H9 (cell line): ENCODE measurements at places on chromosomes 7 and 10. TPM values are rescaled to one million over a fixed set of nuclear protein-coding genes. Genes with fewer than 3 reads are reported as not detected.

Gene OR13A1
- total RNA-seq, result 0.13 and 0.15 TPM in 2 replicates

GRCh38 chr7:129969881-129970446 is 17.2 kb upstream of the UBE2H start:
- H3K36me3 ChIP-seq, result no peaks in the 10 kb centered on the region
- H3K27ac ChIP-seq, result no peak overlapping the region
- H3K27me3 ChIP-seq, result no peaks in the 10 kb centered on the region
- H3K4me3 ChIP-seq, result no peak overlapping the region

Gene INSYN2A
- total RNA-seq, result 0.09 and 0.20 TPM in 2 replicates

Gene RAB18
- total RNA-seq, result 82.5 and 89.4 TPM in 2 replicates

DNA sequence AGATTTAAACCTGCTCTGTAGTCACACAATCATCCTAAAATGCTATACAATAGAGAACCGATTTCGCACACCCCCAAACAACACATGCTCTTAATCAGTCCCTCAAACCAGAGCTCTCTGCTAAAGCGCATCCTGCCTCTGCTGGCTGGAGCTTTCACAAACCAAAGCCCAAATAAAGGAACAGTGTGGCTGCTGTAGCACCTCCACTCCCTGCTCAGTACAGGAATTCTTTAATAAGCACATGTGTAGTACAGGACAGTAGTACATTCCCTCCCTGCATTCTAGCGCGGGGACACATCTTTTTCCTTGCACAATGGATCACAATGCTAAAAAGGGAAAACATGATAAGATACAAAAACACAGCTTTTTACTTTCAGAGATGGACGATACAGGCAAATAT is 684.6 kb downstream of the MAGI2 start:
- H3K27me3 ChIP-seq, result no peaks in the 10 kb centered on the region
- 0 out of 2 replicates have a peak, but pooled peaks cover 2% of the 10 kb centered on the region for H3K4me1 ChIP-seq
- H3K36me3 ChIP-seq, result no peaks in the 10 kb centered on the region
- H3K4me3 ChIP-seq, result no peak overlapping the region
- DNase-seq, result no peak

Gene PPRC1
- total RNA-seq, result 111 and 121 TPM in 2 replicates

- no peaks in the 10 kb centered on the region for H3K27me3 ChIP-seq
- peaks cover 6% of the 10 kb centered on the region for H3K4me1 ChIP-seq
- no peaks in the 10 kb centered on the region for H3K36me3 ChIP-seq
- H3K27ac ChIP-seq, result no peak overlapping the region
Measured at GRCh38 chr7:88344271-88344670, 37.6 kb upstream of the STEAP4 start.

DNA sequence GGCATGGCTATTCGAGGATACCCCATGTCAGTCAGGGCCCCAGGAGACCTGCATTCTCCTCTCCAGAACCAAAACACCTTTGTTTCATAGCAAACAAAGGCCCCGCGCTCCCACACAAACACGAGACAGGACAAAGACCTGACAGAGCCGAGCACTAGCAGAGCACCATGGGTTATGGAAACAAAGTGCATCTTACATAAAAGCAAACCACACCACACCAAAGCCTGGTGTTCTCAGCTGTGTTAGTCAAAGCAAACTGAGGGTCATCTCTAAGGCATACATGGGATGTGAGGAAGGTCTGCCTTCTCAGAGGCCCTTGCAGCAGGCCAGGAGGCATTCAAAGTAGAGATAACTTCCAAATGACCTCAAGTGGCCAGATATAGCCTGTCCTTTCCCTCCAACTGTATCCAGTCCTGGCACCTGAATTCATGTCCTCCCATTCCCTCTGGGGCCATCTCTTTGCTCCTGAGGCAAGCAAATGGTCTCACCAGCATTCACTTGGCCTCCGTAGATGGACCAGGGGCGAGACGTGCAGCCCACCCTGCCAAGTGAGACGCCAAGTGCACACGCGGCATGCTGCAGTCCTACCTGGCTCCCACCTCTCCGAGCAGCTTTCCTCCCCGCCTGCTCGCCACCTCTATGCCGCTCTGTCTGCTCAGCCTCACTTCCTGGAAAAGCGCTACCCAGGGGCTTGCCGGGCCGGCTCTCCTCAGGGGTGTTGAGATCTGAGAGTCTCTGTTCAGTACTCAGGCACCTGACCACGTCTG is 45.3 kb upstream of the PDLIM1 start:
- no peaks in the 10 kb centered on the region for H3K4me1 ChIP-seq
- H3K4me3 ChIP-seq, result no peak overlapping the region
- H3K36me3 ChIP-seq, result peaks cover 4% of the 10 kb centered on the region; the same call in 2 of the 3 replicates
- no peak for DNase-seq

Gene ARMC3
- 0.09 and 0.37 TPM in 2 replicates for total RNA-seq

DNA sequence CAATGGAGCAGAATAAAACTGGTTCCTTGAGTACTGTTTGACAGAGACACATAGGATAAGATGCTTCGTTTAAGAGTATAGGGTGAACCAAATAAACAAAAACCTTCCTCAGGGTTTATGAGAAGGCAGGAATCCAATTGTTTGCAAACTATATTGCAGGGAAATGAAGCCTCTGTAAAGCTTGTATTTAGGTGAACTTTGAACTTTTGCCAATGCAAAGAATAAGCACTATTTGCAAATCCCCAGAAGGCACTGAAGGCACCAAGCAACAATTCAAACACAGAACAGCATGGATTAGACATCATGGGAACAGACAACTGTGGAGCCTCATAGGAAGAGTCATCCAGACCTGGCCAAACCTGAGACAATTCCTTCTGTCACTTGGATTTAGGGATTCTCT is 47.1 kb upstream of the WASL start:
- no peak for DNase-seq
- no peaks in the 10 kb centered on the region; the same call in none of the 2 replicates for H3K4me1 ChIP-seq
- H3K4me3 ChIP-seq, result no peak overlapping the region
- H3K27ac ChIP-seq, result no peak overlapping the region
- H3K36me3 ChIP-seq, result no peaks in the 10 kb centered on the region

DNA sequence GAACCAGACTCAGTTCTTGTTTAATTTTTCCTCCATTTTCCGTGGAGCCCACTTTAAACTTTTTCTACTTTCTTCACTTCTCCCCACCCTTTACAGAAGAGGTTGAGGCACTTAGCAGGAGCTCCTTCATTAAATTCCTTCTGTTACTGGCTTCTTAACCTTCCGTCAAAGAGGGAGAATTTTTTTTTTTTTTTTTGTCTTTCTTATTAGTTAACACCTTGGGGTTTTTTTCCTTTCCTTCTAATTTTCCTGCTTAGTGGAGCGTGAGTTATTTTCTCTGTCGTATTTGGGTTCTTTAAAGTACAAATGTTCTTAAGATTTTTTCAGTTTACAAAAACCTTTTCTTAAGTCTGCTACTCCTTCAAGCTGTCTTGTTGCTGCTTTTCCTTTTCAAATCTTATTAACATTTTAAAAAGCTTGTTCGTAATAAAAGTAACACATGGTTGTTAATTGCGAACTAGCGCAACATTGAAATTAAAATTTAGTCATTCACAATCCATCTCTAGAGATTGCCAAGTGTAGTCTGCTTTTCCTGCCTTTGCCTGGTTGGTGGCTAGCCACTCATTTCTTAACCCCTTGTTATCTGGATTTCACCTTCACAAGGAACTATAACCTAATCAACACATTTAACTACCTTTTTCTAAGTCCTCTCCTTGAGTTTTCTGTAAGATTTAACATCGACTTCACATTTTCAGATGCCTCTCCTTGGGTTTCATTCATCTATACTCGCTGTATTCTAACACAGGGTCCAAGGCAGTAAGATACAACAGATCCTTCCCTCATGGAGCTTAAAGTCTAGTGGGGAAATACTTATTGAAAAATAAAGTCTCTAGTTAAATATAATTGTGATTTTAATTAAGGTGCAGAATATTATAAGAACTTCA is 2.0 kb downstream of the BMPR1A start:
- peaks cover 8% of the 10 kb centered on the region; the same call in 1 of the 2 replicates for H3K36me3 ChIP-seq
- no peak overlapping the region for H3K27ac ChIP-seq
- no peak for DNase-seq
- H3K27me3 ChIP-seq, result no peaks in the 10 kb centered on the region

Gene ARHGEF35
- total RNA-seq, result 18.6 and 19.2 TPM in 2 replicates

Gene H2BK1
- 0.97 TPM in 1 of 2 replicates, not detected in the other for total RNA-seq

- no peak for DNase-seq
- H3K27ac ChIP-seq, result no peak overlapping the region
Measured at GRCh38 chr7:42858570-42858969, 53.3 kb downstream of the C7orf25 start.

DNA sequence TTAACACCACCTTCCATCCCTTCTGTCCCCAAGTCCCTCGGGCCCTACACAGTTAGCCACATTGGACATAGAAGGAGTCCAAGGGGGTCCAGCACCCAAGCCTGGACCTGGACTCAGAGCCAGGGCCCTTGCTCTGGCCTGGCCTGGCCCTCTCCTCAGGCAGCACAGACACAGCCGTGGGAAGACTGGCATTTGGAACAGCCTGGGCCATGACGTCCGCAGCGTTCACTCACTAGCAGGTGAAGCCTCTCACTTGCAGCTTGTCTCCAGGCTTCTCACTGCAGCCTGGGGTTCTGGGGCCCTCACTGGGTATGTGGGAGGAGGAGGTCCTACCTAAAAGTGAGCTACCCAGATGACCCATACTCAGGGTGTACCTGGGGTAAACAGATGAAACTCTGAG is 33.7 kb upstream of the AQP1 start:
- no peak for DNase-seq
- H3K27ac ChIP-seq, result no peak overlapping the region
- H3K4me1 ChIP-seq, result peaks cover 17% of the 10 kb centered on the region; the same call in 1 of the 2 replicates
- H3K36me3 ChIP-seq, result peaks cover 11% of the 10 kb centered on the region; the same call in 1 of the 2 replicates

DNA sequence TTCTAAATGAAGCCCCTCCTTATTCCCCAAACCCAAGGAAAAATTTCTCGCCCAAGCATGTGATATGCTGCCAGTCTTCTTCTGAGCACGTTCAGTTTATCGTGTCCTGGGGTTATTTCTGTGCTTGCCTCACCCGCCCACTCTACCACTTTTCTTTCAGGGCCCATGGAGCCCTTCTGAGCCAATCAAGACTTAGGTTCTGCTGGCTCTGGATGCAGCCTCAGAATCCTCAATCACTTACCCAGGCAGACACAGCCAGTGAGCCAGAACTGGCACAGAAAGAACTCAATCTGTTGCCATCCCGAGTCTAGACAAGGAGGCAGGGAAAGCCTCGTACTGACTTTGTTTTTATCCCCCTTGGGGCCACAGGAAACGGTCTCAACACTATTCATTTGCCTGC is 34.2 kb upstream of the C10orf90 start:
- H3K36me3 ChIP-seq, result no peaks in the 10 kb centered on the region
- no peak overlapping the region for H3K27ac ChIP-seq
- no peak overlapping the region for H3K4me3 ChIP-seq

GRCh38 chr7:44230286-44230685 is 29.5 kb downstream of the YKT6 start:
- no peaks in the 10 kb centered on the region for H3K4me1 ChIP-seq
- H3K4me3 ChIP-seq, result no peak overlapping the region
- H3K36me3 ChIP-seq, result no peaks in the 10 kb centered on the region
- no peak for DNase-seq

Gene LIMK1
- total RNA-seq, result 63.0 and 63.8 TPM in 2 replicates

Gene OR2A5
- total RNA-seq, result not detected in 2 replicates

GRCh38 chr10:132332433-132332754 is 401 bp downstream of the LRRC27 start:
- H3K4me1 ChIP-seq, result peaks cover 7% of the 10 kb centered on the region; the same call in 1 of the 2 replicates
- DNase-seq, result no peak
- H3K27ac ChIP-seq, result no peak overlapping the region
- H3K27me3 ChIP-seq, result no peaks in the 10 kb centered on the region

GRCh38 chr10:62655337-62655994 is 149.1 kb upstream of the ADO start:
- no peaks in the 10 kb centered on the region for H3K4me1 ChIP-seq
- no peak overlapping the region for H3K27ac ChIP-seq
- no peaks in the 10 kb centered on the region for H3K36me3 ChIP-seq
- H3K27me3 ChIP-seq, result no peaks in the 10 kb centered on the region

Gene NUTM2D
- 2.3 and 3.5 TPM in 2 replicates for total RNA-seq

DNA sequence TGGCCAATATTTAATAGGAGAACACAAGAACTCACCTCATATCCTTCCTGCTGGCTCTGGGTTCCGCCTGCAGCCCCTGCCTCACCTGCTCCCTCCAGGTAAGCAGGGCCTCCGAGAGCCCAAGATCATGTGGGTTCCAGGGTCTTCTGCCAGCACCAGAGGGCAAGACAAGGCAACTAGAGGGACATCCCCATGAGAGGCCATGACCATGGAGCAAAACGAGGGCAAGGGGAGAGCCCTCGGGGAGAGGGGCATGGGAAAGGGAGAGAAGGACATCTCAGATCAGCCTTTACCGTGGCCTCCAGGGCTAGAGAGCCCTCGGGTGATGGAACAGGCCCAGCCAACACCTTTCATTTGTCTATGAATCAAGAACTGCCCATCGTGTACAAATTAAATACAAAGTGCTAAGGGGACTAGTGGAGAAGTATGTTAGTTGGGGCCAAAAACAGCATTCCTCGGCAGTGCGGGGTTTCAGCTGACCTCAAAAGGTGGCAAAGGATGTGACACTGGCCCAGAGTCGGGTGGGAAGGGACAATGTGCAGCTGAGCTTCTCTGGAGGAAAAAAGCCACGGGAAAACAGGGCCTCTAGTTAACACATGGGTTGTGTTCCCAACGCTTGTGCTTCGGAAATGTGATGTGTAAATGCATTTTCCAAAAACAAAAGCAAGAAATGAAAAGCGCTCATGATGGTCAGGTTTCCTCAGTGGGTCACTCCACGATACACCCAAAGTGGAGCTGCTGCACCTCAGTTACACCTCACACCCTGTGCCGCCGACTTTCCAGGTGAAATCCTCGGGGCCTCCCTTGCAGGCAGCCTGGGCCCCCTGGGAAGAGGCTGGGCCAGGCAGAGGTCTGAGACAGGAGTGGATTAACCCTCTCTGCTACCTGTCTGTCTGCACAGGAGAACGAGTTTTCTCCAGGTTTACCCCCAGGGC is 2.0 kb downstream of the AOC1 start:
- H3K4me1 ChIP-seq, result no peaks in the 10 kb centered on the region
- H3K27ac ChIP-seq, result no peak overlapping the region
- H3K27me3 ChIP-seq, result no peaks in the 10 kb centered on the region

DNA sequence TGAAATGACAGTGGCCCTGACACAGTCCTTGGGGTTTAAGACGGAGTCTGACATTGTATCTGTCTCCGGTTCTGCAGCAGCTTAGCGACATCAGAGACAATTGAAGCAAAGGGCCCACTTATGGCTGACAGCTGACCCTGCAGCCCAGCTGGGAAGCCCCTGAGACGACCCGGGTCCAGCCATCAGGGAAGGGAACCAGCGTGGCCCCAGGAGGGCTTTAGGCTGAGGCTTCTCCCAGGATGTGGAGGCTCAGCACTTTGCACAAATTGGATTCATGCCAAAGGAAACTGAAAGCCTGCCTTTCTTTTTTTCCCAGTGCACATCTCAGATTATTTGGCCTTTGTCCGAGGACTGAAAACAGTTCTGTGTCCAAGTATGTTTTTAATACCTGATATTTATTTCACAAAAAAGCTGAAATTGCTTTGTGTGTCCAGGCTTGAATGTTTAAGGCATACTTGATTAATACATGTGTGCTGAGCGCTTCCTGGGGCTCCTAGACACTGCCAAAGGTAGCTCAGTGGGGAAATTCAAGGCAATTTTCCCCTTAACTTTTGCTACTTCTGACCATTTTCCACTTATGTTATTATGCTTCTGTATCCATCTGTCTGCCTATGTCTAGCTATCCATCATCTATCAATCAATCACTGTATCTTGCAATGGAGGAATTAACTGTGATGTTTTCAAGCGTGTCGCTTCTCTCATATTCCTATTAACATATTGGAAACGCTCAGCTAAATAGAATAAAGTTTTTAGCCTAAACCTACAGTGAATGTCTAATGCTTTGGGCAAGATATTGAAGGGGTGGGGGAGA is 34.8 kb downstream of the KLF6 start:
- no peaks in the 10 kb centered on the region for H3K27me3 ChIP-seq
- H3K27ac ChIP-seq, result no peak overlapping the region
- H3K4me3 ChIP-seq, result no peak overlapping the region
- DNase-seq, result no peak
